Astrocyte of the cerebellum (primary cell): ENCODE measurements at places on chromosomes 12 and 14.

DNA sequence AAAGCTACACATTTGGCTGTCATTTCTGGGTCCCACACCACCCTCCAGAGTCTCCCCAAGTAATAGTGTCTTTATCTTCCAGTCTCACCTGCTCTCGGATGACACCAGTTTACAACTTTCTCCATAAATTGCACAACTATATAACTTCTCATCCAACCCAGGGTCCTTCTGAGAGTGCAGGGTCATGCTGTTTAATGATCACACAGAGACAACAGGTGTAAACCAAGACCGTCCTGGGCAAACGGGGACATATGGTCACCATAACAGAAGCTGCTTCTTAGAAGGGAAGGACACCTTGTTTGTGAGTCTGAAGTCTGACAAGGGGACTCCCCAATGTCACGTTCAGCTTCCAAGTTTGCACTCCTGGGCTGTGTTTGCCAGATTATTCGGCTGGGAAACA, 74.3 kb downstream of the MAP1LC3B2 start:
- DNase-seq = no peak

- no peak for DNase-seq
Observed at GRCh38 chr12:114306646-114307045, 99.3 kb downstream of the TBX5 start.

DNA sequence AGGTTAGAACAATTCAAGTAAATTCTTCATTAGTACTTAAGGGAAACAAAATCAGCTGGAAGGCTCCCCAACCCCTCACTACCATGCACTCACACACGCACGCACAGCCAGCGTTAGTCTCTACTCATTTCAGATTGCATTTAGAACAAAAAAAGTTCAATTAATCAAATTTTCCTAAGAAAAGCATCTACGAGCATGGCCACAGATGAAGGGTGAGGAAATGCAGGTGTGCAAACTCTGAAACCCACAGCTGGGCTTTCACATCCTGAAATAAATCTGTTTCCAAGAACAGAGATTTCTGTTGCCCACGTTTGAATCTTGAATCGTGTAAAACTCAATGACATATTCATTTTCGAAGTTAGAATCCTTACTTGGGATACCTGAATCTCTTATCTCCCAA, 62.6 kb downstream of the SEL1L start:
- no peak for DNase-seq

- no peak for DNase-seq
Observed at GRCh38 chr12:89456565-89456964, 68.0 kb downstream of the GALNT4 start.

DNA sequence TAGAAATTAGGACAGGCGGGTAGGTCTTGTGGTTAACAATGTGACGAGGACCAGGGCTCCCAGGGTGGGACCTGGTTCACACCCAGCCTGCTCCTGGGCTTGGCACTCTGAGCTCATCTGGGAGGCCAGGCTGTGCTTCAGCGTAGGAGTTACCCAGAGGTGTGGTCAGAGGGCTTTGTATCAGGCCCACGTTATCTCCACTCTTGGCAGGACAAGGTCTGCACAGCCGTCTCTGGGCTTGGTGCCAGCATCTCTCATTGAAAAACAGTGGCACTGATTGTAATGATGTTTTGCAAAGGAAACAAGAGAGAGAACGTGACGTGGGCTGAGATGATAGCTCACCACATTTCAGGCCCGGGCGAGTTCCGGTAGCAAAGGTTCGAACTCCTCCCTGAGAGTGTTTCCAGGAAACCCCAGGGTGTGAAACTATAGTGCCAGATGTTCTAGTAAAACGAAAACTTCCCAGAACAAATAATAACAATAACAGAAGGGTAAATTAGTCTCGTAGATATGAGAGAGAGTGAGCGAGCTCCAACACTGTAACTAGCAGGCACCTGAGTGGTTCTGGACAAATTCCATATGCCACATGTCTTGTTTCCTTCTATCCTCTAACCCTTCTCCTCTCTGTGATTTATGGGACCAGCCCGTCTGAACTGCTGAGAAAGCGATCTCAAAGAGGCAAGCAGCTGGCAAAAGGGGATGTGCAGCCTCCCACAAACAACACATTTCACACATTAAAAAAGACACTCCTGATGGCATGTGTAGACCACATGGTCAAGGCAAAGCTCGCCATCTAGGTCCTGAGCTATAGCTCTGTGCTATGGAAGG, 227.3 kb downstream of the KTN1 start:
- peak; percentile 57 for DNase-seq

DNA sequence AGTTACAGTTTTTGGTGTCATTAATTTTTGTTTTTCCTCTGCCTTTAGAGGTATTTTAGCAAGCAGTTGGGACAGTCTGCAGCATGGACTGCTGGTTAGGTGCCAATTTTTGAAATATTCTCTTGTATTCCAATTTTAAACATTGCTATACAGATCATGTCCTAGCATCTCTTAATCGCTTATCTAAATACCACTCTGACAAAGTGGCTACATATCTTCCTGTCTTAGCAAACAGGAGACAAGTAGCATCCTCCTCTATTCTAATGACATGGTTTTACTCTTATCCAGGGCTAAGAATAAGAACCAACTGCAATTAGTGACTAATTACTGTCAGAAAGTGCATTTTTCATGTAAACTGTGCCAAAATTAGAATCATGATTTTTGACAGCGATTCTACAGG, 117.8 kb upstream of the ATP2B1 start:
- no peak for DNase-seq
